ENCODE measurements at places on chromosomes 1 and 21.
A peak's percentile ranks its signal among the peaks of the same experiment; 100 is the strongest.

GRCh38 chr1:186575348-186575747 lies 104.9 kb downstream of the PTGS2 start:
- no peak overlapping the region for H3K27ac ChIP-seq
- H3K4me3 ChIP-seq: no peak overlapping the region
- DNase-seq: no peak
- peaks cover 4% of the 10 kb centered on the region for H3K4me1 ChIP-seq
- H3K27me3 ChIP-seq: no peaks in the 10 kb centered on the region
- no peaks in the 10 kb centered on the region for H3K36me3 ChIP-seq

- no peak overlapping the region for H3K27ac ChIP-seq
- DNase-seq: no peak
- no peaks in the 10 kb centered on the region for H3K4me1 ChIP-seq
- peaks cover 21% of the 10 kb centered on the region for H3K27me3 ChIP-seq
These were observed 40.8 kb upstream of the DYNLT5 start for GRCh38 chr1:66711420-66711819.

DNA sequence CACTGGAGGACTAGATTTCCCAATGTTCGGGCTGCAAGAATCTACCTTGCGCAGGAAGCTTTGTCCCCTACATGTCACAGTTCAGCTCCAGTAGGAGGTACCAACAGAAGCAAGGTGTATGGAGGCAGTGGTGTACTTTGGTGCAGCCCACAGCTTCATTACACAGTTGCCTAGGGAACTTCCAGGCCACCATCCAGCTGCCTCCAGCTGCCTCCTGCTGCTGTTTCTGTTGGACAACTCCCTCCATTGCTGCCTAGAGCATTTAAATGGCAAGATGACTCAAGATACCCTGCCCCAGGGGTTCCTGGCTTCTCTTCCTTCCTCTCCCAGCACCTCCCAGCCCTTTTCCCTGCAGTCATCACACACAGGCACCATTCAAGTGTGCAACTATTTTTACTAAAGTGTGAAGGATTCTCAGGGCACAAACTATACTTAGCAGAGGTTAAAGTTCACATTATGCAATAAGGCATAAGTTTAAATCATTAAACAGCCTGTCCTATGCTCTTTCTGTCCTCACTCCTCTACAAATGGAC lies 39.0 kb upstream of the ATP1A1 start:
- H3K4me3 ChIP-seq: no peak overlapping the region
- H3K27me3 ChIP-seq: no peaks in the 10 kb centered on the region
- no peak for DNase-seq
- H3K27ac ChIP-seq: no peak overlapping the region
- peaks cover 7% of the 10 kb centered on the region for H3K4me1 ChIP-seq
- no peaks in the 10 kb centered on the region for H3K36me3 ChIP-seq

GRCh38 chr1:230149751-230150584 lies 82.9 kb downstream of the GALNT2 start:
- peak overlapping the region; percentile 52 for H3K27ac ChIP-seq
- no peak for DNase-seq
- H3K4me1 ChIP-seq: peaks cover 26% of the 10 kb centered on the region
- H3K4me3 ChIP-seq: peak overlapping the region; percentile 56
- H3K27me3 ChIP-seq: no peaks in the 10 kb centered on the region

- DNase-seq: no peak
- H3K4me1 ChIP-seq: peaks cover 54% of the 10 kb centered on the region
- H3K36me3 ChIP-seq: peaks cover 14% of the 10 kb centered on the region
- H3K27me3 ChIP-seq: no peaks in the 10 kb centered on the region
- peak overlapping the region; percentile 71 for H3K27ac ChIP-seq
These were observed 2.5 kb downstream of the LBR start for GRCh38 chr1:225425201-225425786.

DNA sequence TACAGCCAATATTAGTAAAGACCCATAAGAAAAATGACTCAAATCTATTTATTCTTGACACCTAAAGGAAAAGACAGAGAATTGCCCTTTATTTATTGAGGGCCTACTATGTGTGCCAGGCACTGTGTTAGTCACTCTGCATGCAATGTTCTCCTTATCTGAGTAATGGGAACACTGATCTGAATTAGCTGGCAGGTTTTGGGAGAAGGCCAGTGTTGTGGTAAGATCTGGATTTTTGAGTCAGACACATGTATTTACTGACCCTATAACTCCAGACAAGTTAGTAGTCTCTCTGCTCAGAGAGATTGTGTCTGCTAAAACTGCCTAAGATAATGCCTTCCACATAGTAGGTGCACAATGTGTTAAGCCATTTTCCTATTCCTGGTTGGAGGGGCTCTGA lies 17.3 kb downstream of the LCE4A start:
- DNase-seq: no peak
- H3K4me1 ChIP-seq: no peaks in the 10 kb centered on the region
- no peak overlapping the region for H3K27ac ChIP-seq
- no peaks in the 10 kb centered on the region for H3K36me3 ChIP-seq
- peaks cover 7% of the 10 kb centered on the region for H3K27me3 ChIP-seq

DNA sequence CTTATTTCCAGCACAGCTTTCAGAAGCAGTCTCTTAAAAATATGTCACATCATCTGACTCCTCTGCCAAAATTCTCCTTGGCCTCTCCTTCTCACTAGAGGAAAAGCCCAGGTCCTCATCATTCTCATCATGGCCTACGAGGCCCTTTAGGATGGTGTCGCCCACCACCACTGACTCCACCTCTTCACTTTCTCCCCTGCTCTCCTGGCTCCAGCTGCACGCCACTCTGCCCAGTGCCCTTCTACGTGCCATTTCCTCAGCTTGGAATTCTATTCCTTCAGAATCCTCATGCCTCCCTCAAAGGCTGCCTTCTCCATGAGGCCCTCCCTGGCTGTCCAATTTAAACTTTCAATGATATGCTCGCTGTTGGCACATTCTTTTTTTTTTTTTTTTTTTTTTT lies 25.3 kb upstream of the BTG2 start:
- peaks cover 44% of the 10 kb centered on the region for H3K4me1 ChIP-seq
- DNase-seq: no peak
- no peak overlapping the region for H3K4me3 ChIP-seq
- H3K27me3 ChIP-seq: no peaks in the 10 kb centered on the region

Data from activated naive CD8-positive, alpha-beta T cell treated with anti-CD3 and anti-CD28 coated beads, Interleukin-2, amount 10 ng/mL, durations not matched to agents 7 days and 5 days (primary cell).